Astrocyte of the spinal cord (primary cell): ENCODE measurements at places on chromosomes 11 and 22.

DNA sequence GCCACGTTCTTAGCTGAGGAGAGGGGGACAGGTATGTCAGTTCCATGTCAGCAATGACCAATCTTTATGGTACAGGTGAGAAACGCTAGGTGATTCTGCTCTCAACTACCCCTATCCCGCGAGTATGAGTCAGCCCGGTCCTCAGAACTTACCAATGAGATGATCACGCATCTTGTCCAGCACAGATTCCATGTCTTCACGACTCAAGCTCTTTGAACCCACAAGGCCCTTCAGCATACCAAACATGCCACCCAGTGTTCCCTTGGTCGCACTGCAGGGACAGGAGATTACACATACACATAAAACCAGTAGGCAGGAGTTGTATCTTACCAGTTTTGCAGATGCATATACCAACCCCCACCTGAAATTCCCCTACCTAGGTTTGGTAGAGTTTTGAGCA, 2.9 kb downstream of the SRPRA start:
- DNase-seq, result no peak

- DNase-seq, result no peak
These were observed 23.1 kb downstream of the JRKL start for GRCh38 chr11:96412761-96413381.

DNA sequence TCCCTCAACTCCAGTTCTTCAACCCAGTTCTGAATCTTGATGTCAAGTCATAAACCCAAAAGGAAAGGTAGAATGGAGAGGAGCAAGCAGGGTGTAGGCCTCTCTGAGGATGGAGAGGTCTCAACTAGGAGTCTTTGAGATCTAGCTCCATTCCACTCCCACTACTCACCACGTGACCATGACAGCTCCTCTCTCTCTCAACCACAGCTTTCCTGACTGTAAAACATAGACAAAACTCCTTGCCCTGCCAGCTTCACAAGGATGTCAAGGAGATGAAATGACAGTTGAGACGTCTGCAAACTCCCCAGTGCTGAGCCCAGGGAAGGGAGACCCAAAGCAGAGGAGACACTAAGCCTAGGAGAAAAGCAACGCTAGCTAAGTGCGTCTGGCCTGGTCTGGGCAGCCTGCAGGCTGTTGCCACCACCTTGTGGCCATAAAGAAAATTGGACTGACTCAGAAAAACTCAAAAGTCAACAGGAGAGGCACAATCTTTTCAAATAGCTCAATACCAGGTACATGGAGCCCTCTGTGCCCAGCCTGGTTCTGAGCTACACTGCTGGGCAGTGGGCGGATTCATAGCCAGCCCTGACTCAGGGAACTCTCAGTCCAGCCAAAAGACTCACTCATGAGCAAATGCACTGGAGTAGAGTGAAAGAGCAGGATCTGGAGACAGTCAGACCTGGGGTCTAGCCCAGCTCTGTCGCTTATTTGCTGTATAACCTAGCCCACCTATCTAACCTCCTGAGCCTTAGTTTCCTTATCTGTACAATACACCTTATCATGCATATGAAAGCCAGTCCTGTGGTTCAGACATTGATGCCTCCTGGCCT, 3.4 kb downstream of the CLPB start:
- DNase-seq, result peak; percentile 67

- DNase-seq, result no peak
These were observed 68.1 kb downstream of the CCDC81 start for GRCh38 chr11:86442827-86443226.

DNA sequence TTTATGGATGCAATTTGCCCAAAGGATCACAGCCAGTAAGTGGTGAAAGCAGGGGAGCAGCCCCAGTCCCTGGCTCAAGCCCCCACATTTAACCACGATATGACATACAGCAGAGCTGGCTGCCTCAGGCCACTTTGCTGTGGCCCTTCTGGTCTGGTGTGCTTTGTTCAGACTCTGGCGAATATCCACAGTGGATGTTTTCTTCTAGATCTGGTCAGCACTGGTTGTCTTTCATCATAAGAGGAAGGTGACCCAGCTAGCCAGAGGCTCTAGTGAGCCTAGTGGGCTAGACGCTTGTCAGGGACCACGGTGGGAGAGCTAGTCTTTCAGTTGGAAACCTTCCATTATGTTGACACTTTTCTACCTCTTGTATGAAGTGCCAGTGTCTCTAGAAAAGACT, 42.5 kb downstream of the DGCR2 start:
- no peak for DNase-seq

- DNase-seq, result no peak
These were observed 108.3 kb downstream of the PKNOX2 start for GRCh38 chr11:125272821-125273220.

DNA sequence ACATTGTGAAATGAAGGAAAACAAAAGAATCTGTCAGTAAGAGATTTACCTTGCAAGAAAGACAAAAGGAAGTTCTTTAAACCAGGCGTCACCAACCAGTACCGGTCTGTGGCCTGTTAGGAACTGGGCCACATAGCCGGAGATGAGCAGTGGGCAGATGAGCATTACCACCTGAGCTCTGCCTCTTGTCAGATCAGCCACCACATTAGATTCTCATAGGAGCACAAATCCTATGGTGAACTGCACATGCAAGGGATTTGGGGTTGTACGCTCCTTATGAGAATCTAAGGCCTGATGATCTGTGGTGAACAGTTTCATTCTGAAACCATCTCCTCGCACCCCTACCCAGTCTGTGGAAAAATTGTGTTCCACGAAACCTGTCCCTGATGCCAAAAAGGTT, 108.2 kb downstream of the CYP2R1 start:
- DNase-seq, result no peak

DNA sequence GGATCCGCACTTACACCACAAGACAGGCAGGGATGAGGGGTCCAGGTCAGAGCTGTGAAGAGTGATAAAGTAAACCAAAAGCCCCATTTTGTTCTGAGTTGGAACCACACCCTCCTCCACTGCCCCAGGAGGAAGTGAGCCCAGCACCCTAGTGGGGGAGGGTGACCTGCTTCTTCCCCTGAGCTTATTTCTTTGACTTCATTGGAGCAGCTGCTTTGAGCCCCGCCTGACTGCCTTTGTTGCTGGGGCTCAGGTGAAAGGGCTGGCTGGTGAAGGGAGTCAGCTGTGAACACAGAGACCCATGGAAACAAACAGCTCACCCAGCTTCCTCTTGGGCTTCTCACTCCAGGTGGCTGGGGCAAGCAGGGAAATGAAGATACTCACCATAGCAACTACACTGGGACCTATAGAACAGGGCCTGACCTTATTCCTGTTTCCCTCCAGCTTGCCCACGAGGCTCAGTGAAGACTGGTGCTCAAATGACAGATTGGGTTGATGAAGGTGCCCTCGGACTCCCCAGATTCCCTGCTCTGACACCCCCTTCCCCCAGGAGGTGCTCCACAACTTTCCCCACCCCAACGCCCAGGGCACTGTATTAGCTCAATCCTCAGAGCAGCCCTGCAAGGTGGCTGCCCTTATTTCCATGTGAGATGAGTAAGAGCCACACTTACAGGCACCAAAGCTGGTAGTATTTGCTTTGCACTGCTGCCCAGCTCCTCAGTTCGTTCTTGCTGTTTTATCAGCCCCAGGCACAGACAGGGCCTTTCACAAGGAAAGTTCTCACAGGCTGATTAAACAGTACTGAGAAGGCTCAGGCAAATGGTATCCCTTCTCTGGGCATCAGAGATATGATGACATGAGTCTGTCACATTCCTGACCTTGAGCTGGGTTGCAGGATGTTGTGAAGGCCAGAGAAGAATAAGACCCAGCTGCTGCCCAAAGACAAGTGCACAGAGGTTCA, 2.4 kb downstream of the UCP2 start:
- no peak for DNase-seq

DNA sequence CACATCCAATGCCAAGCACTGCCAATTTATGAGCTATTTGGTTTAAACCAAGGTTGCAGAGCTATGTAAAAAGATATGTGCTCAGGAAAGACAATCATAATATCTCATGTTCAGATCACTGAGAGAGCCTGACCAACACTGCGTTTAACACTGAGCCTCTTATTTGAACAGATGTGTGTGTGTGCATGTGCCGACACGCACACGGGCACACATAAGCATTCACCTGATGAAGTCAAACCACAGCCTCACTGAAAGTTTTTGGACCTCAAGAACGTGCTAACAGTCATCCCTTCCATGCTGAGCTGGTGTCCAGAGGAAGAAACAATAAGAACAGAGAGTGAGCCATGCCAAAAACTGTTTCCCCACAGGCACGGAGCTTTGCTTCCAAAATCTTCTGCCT, 23.4 kb downstream of the HPS4 start:
- DNase-seq, result no peak

- DNase-seq, result no peak
These were observed 1.3 kb upstream of the BARX2 start for GRCh38 chr11:129374081-129374992.

GRCh38 chr22:22164541-22165272, 79.9 kb upstream of the VPREB1 start:
- DNase-seq, result no peak

GRCh38 chr22:34105461-34106062, 185.3 kb upstream of the LARGE1 start:
- no peak for DNase-seq

DNA sequence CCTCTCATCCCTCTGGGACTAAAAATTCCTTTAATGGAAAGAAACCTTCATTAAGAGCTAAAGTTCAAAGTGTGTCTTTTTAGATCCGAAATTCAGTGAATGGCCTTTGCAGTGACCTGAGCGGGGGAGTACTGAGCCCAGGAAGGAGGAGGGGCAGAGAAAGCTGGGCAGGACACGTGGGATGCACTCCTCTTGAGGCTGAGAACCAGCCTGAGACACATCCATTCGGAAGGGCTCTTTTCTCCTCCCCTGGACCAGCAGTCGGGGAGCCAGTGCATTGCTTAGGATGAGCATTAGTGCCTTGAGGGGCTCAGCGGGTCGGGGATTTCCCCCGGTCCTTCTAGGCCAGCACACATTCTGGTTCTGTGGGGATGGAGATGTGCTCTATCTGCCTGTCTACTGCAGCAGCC, 258.9 kb upstream of the B3GAT1 start:
- no peak for DNase-seq

GRCh38 chr11:9718147-9718546, 54.3 kb downstream of the SWAP70 start:
- DNase-seq, result no peak

DNA sequence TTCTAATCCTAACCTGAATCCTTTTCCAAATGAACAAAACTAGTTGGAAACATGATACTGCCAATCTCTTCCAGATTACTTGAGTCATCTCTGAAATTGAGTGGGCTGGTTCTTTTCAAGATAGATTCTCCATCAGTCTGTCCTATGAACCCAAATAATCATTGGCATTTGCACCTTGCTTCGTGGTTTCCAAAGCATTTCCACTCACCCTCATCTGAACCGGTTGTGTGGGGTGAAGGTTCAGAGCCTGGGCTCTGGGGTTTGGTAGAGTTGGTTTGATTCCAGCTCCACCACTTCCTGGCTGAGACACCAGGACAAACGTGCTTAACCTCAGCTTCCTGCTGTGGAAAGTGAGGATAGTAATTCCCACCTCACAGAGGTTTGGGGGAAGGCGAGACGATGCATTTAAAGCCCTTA, 206.4 kb upstream of the E2F8 start:
- peak; percentile 37 for DNase-seq

DNA sequence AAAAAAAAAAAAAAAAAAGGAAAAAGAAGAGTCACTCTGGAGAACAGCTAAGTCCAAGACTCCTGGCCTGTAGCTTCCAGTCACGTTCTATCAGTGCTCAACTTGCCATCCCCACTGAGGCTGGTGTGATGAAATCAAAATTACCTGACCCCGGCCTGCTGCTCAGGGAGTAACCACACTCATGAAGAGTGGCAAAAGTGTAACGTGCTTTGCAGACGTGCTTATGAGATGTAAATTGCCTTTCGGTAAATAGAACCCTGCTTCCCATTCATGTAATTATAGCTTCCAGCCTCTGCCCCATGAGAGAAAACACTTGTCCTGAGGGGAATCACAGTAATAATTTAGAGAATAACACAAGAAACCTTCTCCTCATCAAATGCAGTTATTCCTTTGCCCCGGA, 28.2 kb upstream of the CHKA start:
- DNase-seq, result no peak

GRCh38 chr11:65868076-65868667, 4.4 kb downstream of the EFEMP2 start:
- DNase-seq, result no peak

DNA sequence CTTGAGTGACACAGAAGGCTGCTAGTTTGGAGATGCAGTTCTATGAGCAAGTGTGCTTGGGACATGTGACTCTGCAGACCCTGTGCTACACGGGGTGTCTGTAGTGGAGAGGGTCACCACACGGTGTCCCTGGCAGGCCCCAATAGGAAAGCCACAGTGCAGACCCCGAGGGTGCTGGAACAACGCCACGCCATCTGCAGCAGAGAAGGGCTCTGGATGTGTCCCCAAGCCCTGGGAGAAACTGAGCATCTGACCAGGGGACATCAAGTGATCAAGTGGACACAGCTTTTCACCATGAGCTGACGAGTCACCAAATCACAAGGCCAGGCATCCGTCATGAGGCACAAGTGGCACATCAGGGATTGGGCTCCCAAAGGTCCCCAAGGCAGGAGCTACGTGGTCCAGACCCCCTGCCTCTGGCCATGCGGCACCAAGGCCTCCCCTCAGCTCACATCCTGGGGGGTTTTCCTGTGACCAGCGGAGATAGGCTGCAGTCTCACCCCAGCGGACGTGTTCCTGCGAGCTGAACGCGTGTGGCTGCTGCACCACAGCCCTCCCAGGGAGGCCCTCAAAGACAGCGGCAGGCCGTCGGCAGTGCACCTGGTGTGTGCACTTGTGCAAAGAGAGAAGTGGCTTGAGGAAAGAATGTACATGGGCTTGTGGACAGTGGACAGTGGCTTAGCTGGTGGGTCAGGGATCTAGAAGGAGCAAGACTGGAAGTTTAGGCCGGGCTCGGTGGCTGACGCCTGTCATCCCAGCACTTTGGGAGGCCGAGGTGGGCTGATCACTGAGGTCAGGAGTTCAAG, 96.7 kb downstream of the RPS6KA4 start:
- DNase-seq, result no peak

DNA sequence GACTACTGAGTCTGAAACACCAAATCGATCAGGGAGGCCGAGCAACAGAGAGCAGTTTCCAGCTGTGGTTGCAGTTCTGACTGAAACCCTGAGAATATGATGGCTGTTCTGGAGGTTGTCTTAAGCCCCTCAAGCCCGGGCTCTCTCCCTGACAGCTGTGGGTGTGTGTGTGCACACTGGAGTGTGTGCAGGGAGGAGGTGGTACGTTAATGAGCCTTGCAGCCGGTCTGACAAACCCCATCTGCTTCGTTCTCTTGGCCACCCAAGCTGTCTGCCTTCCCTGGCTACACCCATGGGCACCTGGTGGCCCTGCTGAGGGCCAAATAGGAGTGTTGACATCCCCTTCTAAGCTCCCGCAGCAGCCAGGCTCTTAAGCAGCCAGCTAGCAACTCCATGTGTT, 189.8 kb downstream of the KIRREL3 start:
- DNase-seq, result no peak
